ENCODE measurements at places on chromosomes 2 and 18.

DNA sequence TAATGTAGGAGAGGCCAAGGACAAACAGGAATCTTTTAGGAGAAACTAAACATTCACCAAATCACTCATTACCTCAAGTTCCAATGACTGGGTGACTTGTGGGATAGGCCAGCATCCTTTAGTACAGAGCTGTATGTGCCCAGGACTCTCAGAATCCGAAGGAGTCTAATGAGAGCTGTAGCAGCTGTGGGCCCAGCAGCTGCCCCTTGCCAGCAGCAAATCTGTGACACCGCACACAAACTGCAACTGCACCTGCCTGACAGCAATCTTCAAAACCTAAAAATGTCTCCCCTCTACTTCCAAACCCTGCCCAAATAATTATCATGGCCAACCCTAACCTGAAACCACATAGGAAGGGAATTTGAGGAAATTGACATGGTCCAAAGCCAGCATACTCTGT, 44.5 kb upstream of the ACVR2A start:
- DNase-seq = no peak

DNA sequence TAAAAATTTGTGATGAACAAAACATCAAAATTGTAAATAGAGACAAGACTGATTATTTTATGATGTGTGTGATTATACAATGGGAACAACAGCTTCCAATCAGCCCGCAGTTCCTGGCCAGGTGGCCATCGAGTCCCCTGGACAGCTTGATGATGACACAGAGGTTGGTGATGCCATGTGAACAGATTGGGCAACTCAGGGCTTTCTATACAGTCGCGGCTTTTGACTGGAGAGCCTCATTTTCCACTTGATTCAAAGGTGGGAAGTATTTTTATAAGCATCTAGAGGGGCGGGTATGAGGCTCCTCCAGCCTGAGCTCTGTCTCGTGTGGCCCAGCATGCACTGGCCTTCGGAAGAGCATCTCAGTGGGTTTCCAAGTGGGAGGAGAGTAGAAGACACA, 14.9 kb upstream of the HPCAL1 start:
- no peak for DNase-seq

GRCh38 chr2:147211484-147211883, 633.3 kb upstream of the ACVR2A start:
- no peak for DNase-seq

GRCh38 chr2:58357521-58357920, 116.4 kb upstream of the FANCL start:
- DNase-seq = no peak

DNA sequence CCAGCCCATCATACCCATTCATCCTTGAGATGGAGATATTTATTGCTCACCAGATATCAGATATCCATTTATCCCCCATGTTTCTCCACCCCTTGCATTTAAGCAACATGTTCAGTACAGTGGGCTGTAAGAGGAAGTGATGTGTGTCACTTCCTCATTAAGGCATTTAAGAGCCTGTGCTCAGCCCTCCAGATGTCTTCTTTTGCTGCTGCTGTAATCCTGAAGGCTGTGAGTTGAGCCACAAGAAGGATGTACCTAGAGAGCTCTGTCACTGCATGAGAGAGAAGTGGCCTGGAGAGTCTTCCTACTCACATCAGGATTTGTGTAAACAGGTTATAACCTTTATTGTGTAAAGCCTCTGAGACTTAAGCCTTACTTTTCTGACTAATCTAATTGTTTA, 151.8 kb upstream of the UNC80 start:
- no peak for DNase-seq

DNA sequence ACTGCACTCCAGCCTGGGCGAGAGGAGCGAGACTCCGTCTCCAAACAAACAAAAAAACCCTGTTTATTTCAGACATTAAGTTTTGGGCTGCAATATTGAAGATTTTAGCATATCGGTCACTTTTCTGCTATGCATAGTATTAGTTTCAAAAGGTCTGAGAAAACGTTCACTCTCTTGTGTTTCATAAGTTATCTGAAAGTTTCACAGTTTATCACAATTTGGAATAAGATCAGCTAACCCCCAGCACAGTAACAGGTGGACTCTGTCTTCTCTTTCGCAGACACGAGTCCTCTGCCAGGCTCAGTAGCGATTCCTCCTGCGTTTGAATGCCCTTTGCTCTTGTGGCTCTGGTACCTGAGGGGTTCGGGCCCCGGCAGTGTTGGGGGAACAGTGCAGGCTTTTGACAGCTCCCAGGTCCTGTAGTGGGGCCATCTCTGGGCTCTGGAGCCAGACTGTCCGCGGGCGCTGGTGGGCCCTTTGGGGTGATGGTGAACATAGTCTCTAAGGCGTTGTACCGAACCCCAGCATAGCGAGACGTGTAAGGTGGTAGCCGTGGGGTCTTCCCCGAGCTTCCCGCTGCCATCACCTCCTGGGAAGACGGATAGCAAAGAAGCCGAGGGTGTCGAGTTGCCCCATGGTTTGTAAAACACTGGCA, 20.4 kb downstream of the NFATC1 start:
- no peak for DNase-seq

Data from gastrocnemius medialis (tissue), 4 donors.